IPS DF 19.7 (cell line): ENCODE measurements at places on chromosomes 3 and 15.
A peak's percentile ranks its signal among the peaks of the same experiment; 100 is the strongest.

DNA sequence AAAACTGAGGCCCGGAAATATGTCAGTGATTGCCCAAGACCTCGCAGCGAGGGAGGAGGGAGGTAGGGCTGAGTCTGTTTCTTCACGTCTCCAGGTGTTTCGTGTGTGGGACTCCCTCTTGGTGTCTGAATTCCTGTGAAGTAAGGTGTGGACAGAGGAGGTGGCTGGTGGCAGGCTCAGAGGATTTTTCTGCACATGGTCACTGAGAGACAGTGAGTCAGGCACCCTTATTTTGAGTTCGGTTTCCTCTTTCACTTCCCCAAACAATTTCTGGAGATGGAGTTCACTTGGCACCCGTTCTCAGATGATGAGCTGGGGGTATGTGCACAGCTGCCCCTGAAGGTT, 46.3 kb upstream of the VPS8 start:
- DNase-seq: no peak

DNA sequence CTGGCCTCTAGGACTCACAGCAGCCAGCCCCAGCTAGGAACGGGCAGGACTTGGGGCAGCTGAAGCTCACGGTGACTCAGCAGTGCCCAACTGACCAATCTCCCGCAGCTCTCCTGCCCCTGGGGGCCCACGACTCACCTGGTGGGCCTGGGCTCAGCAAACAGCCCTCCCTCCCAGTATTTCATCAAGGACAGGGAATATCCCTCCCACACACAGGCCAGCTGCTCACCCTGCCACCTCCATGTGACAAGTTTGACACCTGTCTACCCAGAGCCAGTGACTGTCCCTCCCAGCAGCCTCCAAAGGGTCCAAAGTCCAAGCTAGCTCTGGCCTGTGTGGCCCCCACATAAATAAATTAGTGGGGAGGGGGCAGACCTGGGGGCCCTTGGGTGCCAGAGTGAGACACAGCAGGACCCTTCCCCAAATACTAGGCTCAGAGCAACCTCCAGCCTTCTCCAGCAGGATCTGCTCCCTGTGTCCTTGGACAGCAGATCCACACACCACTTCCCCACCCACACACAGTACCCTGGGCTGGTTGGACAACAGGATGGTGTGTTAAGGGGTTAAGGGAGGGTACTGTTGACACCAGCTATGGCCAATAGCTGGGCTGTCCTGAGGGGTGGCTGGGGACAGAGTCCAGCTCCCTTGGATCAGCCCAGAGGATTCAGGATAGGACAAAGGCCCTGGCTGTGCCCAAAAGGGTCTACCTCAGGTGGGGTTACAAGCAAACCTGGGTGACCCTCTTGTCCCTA, 4.3 kb downstream of the GNAT1 start:
- no peak for DNase-seq

DNA sequence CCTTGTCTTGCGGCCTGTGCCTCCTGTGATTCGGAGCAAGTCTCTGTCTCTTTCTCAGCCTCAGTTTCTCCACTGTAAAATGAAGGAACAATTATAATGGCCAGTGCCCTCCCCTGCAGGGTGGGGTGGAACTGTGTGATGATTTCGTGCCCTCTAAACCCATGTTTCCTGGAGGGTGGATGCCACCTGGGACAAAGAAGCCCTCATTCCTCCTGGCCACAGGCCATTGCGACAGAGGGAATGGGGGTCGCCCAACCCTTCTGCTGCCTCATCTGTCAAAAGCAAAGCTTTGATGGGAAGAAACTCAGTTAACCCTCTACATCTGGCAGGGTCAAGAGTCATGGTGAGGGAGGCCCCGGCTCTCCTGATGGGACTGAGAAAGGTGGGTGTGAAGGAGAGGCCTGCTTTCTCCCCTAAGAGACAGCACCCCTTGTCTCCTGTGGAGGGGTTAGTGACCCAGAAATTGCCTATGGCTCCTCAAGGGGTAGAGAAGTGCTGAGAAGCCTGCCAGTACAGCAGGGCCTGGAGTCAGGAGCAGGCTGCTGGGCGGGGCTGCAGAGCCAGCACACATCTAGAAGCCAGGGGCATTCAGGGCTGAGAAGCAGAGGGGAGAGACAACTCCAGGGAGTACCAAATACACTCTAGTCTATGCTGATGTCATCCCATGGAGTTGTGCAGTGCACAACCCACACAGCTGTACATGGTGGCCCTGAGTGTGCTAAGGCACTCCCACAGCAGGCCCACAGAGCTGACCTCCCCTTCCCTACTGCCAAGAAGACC, 61.0 kb downstream of the PLXNA1 start:
- no peak for DNase-seq

- no peak for DNase-seq
Measured at GRCh38 chr3:149920119-149920518, 50.6 kb downstream of the PFN2 start.

DNA sequence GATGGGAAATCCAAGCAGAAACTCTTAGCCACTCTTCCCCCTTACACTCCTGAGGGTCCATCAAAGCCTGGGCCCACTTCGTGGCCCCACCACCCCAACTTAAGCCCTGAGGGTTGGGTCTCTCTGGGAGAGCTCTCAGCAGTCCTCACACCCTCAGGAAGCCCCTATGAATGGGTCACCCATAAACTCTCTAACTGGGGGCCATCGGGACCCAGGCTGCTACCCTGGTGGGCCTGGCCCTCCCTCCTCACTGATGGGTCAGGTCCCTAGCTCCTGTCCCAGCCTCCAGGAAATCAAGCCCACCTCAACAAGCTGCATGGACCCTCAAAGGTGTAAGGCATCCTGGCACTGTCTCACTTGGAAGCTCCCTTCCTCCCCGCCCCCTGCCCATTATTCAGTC, 19.4 kb downstream of the SH2D7 start:
- no peak for DNase-seq

DNA sequence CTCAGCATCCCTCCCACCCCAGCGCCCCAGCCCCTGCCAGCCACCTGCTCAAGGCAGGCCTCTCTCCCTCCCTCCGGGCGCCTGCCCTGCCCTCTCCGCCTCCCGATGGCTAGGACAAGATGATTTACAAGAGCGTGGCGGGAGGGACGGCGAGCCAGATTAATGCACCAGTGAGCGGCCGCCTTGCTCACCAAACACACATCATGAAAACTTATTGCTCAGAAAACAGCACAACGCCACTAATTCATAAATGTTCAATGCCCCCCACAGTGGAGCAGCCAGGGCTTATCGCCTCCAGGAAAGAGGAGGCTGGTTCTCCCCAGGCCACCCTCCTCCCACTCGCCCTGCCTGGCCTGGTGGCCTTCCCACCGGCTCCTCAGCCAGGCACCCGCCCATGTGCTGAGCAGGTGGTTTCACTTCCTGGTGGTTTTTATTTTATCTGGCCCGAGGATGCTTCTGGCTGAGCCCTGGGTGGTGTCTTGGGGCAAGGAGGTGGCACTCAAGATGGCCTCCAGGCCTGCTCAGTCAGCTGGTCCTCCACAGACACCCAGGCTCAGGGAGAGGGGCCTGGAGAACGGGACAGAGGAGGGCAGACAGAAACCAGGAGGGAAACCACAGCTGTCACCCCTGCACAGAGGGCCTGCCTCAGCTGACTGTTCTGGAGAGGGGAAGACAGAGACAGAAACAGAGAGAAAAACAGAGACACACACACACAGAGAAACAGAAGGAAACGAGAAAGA, 284.9 kb downstream of the UACA start:
- DNase-seq: no peak

DNA sequence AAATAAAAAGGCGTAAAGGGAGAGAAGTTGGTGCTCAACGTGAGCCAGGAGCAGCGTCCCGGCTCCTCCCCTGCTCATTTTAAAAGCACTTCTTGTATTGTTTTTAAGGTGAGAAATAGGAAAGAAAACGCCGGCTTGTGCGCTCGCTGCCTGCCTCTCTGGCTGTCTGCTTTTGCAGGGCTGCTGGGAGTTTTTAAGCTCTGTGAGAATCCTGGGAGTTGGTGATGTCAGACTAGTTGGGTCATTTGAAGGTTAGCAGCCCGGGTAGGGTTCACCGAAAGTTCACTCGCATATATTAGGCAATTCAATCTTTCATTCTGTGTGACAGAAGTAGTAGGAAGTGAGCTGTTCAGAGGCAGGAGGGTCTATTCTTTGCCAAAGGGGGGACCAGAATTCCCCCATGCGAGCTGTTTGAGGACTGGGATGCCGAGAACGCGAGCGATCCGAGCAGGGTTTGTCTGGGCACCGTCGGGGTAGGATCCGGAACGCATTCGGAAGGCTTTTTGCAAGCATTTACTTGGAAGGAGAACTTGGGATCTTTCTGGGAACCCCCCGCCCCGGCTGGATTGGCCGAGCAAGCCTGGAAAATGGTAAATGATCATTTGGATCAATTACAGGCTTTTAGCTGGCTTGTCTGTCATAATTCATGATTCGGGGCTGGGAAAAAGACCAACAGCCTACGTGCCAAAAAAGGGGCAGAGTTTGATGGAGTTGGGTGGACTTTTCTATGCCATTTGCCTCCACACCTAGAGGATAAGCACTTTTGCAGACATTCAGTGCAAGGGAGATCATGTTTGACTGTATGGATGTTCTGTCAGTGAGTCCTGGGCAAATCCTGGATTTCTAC, at the start of gene RARB:
Gene RARB, plus strand, starts transcription at position 322 of the 847 bp plus-strand sequence. Its CDS starts 469 bp downstream, at position 791.
- peak; percentile 68 for DNase-seq

DNA sequence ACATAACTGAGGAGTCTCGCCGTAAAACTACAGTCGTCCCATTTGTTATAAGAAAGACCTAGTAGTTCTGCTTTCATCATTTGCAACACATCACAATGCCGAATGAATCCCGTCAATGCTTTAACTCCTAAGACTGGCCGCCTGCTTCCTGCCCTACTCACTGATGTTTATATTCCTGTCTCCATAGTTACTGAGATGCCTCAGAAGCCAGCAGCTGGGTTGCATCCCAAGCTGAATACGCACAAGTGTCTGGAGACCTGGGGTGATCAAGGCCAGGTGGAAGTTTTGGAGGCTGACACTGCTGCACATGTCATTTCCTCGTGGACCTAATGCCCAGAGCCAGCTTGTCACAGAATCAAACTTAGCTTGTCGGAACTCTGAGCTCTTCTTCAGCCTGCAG, 95.2 kb upstream of the UBE2E1 start:
- DNase-seq: peak; percentile 65

DNA sequence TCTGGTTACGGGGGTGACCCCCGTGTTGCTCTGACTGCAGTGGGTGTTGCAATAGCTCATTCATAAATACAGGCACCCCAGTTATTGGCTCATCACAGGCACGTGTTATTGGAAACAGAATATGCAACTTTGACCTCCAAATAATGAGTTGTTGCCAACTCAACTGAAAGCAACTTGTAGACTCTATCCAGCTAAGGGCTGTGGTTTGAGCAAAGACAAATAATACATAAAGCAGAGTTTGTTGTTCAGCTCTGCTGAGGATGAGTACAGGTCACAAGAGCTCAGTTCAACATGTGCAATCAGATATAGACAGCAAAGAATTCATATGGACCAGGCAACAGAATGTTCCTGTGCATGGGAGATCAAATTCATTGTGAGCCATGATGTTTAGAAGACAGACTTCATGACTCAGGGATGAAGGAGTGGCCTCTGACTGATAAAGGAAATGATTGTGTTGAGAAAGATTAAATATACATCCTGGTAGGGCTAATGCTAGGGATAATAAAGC, 87.6 kb upstream of the LRIG1 start:
- DNase-seq: no peak

DNA sequence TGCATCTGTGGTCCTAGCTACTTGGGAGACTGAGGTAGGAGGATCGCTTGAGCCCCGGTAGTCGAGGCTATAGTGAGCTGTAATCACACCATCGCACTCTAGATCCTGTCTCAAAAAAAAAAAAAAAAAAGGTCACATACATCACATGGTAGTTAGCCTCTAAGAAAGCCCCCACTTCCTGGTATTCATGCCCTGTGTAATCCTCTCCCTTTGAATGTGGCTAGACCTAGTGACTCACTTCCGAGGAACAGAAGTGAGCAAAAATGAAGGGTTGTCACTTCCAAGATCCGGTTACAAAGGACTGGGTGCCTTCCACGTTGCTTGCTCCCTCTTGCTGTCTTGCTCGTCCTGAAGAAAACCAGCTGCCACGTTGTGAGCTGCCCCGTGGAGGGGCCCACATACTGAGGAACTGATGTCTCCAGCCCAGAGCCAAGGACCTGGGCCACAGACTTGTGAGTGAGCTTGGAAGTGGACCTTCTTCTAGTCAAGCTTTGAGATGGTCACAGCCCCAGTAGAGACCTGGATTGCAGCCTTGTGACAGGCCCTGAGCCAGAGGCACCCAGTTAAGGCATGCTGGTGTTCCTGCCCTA, 12.6 kb upstream of the LCTL start:
- no peak for DNase-seq

GRCh38 chr3:191792580-191792979, 331.6 kb downstream of the PYDC2 start:
- DNase-seq: no peak

DNA sequence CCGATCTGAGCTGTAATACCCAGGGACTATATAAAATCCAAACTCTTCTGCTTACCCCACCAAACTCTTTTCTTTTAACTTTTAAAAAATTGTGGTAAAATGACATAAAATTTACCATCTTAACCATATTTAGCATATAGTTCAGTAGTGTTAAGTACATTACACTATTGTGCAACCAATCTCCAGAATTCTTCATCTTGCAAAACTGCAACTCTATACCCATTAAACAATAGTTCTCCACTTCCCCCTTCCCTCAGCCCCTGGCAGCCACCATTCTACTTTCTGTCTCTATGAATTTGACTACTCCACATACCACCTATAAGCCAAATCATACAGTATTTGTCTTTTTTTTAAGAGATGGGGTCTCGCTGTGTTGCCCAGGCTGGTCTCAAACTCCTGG, 38.7 kb downstream of the SENP8 start:
- DNase-seq: no peak

- no peak for DNase-seq
Measured at GRCh38 chr15:58498821-58499580, 67.2 kb downstream of the LIPC start.

GRCh38 chr15:75578173-75578947, 755 bp downstream of the PTPN9 start:
- no peak for DNase-seq

DNA sequence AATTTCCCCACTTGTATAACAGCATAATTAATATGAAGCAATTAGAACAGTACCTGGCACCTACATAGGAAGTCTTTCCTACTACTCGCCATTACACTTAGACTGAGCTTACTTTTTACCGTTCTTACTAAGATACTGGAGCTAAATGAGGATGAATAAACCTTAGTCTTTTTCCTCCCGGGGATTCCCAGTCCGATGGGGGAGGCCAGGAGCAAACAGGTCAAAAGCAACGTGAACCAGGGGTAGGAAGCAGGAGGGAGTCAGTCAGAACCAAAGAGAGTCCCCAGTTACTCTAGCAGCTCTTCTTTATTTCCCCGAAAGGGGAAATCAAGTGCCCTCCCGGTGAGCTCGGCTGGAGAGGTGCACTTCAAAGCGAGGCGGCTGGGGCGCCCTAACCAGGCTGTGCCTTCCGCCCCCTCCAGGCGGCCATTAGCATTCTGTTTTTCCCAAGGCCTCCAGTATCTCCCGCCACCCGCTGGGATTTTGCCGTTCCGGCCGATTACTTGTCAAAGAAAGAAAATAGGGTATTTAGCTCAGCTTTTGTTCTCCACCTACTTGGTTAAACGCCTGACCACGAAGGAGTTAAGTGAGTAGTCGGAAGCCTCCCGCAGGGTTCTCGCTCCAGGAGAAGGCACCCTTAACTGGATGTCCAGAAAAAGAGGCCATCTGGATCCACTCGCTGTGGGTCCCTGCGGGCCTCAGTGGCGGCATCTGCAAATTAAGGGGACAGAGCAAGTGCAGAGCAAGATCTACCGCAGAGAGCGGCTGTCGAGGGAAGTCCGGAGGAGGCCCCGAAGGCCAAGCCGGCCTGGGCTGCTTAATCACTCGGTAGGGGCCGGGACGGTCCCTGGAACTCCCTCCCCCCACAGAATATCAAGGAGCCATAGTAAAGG, 6.3 kb upstream of the EOMES start:
- DNase-seq: no peak
